ENCODE measurements at places on chromosomes 4 and X.

DNA sequence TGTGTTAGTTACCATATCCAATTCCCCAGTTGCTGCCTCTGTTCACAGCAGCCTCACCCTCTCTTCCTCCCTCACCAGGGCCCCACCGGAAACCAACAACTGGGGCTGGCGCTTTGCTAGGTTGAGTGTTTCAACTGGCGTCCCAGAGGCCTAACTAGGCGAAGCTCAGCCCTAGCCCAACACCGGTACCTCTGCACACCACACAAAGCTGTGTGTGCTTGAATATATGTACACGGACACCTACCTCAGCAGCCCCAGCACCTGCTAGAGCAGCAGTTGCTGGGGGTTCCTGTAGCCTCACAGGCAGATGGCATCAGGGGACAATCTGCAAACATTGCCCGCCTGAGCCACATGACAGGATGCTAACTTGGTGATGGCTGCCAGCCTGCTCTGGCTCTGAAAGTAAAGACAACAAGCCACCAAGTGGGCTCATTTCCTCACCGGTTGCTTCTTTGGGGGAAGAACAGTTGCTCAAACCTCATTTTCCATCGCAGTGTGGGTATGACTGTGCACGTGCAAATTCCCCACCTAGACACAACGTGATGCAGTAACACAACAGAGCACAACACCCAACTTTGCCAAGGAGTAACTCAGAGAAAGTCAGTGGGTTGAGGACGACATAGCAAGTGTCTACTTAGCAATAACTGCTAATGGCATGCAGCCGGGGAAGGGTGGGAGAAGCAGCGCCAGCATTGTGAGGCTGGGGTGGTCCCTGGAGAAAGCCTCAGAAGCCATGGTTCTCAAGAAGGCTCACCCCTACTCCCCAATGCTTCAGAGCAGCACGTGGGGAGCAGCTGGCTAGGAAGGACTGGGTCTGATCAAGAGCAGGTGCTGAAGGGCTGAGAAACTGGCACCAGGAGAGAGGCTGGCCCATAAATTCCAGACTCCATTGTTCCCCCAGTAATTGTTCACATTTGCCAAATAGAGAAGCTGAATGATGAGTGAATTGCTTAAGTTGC lies 139.5 kb downstream of the SH3KBP1 start:
- peak; percentile 68 for DNase-seq

GRCh38 chrX:24668111-24668510 lies 21.0 kb upstream of the PCYT1B start:
- DNase-seq: no peak

- peak; percentile 15 for DNase-seq
Observed at GRCh38 chrX:1542994-1543725, 6.2 kb upstream of the P2RY8 start.

GRCh38 chrX:15471028-15471427 lies 22.1 kb downstream of the PIR start:
- DNase-seq: peak; percentile 61

- DNase-seq: no peak
Observed at GRCh38 chr4:137312257-137312656, 220.0 kb downstream of the PCDH18 start.

- no peak for DNase-seq
Observed at GRCh38 chrX:13022926-13023325, 21.5 kb downstream of the FAM9C start.

DNA sequence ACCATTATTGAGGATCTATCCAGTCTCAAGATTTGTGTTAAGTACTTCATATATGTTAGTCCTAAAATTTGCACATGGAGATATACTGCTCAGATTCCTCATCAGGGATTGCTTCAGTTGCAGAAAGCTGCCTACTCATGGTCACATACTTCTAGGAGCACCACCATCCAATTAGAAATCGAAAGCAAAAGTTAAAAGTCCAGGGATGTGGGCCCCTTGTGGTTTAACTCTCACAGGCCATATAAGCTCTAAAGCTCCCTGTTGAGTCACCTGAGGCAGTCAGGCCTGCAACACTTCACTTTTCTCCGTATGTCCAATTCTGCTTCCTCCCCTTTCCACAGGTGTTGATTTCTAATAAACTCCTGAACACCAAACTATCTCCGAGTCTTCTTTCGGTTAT lies 84.2 kb downstream of the CNOT6L start:
- no peak for DNase-seq

- DNase-seq: no peak
Observed at GRCh38 chr4:135966936-135967335, 1565.4 kb downstream of the PCDH18 start.

DNA sequence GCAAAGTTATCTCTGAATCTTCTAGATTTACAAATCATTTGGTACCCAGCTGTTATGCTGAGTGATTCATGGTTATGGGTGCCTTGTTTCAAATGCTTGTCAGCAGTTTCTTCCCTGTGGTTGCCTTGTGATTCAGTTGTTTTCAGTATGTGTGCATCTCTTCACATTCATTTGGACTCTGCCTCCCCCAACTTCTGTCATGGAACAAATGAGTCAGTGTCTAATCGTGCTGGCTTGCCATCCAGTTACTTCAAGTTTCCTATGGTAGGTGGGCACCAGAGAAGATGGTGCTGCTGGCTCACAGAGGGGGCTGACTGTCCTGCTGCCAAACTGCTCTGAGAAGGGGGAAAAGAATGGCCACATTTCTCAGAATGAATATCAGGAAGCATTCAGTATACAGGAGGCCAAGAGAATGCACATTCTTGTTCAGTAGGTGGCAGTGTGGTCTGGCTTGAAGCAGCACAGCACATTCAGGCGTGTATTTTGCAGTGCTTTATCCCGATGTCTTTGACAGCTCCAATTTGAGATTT lies 260.9 kb downstream of the GLUD2 start:
- peak; percentile 69 for DNase-seq

DNA sequence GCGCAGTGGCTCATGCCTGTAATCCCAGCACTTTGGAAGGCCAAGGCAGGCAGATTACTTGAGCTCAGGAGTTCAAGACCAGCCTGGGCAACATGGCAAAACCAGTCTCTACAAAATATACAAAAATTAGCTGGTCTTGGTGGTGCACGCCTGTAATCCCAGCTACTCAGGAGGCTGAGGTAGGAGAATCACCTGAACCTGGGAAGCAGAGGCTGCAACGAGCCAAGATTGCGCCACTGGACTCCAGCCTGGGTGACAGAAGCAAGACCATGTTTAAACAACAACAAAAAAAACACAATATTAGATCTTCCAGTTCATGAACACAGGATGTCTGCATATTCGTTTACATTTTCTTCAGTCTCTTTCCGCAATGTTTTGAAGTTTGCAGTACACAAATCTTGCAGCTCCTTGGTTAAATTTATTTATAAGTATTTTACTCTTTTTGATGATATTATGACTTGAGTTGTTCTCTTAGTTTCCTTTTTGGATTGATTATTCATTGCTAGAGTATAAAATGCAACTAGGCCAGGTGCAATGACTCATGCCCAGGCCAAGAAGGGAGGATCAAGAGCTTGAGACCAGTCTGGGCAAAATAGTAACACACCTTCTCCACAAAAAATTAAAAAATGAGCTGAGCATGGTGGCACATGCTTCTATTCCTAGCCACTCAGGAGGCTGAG lies 30.4 kb upstream of the ABCG2 start:
- DNase-seq: no peak

DNA sequence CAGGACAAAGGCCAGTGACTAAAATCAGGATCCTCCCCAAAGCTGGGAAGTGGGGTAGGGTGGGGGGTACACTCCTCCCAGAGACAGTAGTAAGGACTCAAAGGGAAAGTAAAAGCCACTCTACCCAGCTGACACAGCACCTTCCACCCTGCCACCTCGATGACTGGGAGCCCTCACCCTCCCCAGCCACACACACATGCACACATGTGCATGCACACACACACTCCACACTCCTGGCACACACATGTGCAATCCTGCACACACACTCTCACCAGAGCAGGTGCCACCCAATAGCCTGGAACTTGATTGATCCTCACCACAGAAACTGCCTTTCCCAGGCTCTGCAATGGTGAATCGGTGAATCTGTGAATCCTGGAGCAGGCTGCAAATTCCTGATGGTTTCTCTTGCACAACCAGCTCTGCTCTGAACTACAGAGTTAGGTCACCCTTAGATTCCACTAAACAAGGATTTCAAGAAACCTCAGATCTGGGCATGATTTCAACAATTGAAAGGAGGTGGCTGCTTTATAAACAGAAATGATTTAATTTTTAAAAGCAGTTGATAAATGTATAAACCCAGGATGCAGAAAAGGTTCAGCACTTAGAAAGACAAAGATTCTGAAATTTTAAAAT lies 21.5 kb downstream of the AMOT start:
- no peak for DNase-seq

DNA sequence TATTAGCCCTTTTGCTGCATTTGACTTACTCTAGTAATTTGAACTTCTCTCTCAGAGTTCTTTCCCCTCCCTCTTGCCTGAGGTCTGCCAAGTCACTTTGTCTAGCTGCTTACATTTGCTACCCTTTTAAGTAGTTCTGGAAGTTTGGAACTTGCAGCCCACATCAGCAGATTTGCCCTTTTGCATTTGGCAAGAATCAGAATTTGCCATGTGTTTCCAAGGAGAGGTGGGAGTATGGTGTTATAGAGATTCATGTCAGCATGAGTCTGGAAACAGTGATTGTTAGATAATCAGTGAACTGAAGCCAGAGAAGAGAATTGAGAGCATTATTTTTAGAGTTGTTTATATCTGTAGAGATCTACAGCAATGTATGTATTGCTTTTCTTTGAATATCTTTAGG lies 52.1 kb downstream of the KLHL34 start:
- no peak for DNase-seq

DNA sequence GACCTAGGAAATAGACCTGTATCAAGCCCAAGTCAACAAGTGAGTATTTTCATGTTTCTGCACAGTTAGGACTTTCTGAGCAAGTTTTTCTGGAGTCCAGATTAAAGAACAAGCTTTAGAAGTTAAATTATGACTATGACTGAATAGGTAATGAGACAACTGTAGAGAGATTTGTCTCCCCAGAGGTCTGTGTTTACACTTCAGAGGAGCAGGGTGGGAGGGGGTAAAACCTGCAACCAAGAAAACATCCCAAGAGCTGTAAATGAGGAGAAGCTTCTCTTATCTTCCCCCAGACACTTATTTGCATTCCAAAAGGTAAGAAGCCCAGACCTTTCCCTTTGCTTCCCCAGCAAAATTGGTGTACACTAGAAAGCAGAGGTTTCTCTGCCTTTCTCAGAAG lies 22.1 kb upstream of the CEP135 start:
- no peak for DNase-seq

DNA sequence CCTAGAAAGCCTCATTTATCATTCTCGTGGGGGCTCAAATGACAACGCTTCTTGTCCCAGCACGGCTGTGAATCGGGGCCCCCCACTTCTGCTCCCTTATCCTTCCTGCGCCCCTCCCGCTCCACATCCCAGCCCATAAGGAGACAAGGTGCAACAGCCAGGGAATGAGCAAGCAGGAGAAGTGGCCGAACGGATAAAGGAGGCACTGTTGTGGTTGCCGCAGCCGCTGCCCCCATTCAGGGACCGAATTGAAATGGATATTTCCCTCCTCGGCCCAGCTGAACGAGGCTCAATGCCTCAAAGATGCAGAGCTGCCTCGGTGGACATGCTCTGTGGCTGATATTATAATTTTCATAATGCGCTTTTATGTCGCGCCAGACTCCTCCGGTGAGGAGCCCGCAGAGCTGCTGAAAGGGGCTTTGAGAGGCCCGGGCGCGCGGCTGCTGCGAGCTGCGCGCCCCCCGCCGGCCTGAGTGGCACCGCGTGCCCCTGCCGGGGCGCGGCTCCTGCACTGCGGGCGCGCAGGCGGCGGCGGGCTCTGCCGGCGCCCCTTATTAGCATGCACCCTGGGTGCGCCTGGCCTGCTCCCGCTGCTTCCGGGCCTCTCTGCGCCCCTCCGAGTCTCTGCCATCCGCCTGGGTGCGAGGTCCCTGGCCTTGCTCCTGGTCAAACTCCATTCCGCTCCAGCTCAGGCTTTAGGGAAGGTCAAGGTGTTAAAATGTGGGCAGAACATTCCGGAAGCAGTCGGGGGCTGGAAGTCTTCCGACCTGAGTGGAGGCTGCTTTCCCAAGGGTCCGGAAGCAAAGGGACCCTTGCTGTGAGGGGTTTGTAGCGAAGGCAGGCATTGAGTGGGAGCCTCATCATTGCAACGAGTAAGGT lies 68.2 kb upstream of the TMEM33 start:
- no peak for DNase-seq

GRCh38 chr4:6951880-6952381 lies 42.3 kb downstream of the TBC1D14 start:
- no peak for DNase-seq

- no peak for DNase-seq
Observed at GRCh38 chr4:6692806-6693205, 872 bp upstream of the S100P start.

DNA sequence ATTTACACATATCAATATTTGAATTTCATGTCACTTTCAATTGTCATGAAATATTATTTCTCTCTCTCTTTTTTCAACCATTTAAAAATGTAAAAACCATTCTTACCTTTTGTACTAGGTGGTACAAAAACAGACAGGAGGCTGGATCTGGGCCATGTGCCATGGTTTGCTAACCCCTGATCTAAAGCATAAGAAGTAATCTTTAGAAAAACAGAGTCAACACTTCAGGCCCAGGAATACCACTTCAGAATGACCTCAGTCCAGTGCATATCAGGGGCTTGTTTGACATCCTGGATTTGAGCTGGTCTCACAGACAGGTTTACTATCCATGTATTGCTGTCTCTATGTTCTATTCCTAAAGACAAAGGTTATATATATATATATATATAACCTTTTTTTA lies 102.5 kb downstream of the DCHS2 start:
- no peak for DNase-seq

DNA sequence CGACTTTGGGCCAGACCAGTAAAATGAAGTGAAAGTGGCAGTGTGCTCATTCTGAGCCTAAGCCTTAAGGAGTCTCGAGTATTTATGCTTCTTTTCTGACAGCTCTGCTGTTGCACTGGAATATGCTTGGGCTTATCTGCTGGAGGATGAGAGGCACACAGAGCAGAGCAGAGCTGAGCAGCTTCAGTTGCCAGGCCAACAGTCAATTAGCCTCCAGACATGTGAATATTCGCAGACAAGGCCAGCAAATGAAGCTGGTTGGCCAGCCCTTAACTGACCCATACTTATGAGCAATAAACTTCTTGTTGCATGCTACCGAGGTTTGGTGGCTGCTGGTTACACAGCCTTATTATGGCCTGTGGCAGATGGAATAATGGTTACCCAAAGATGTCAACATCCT lies 203.0 kb upstream of the GEMIN8 start:
- DNase-seq: no peak

DNA sequence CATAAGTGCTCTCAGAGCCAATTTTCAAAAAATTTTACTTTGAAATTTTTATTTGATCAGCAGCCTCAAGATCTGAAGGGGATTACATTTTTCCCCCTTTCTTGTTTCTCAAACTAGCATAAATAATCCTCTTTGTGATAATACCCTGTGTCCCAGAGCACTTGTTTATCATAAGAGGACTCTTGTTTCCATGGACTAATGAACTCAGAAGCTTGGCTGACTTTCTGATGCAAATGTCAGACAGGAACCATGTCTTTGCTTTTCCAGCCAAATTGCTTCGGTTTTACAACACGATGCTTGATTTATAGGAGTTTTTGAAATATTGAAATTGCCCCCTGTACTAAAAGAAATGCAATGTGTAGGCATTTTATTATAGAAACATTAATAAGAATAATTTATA lies 859.3 kb upstream of the LCORL start:
- no peak for DNase-seq

Measured in stimulated activated CD8-positive, alpha-beta memory T cell treated with anti-CD3 and anti-CD28 coated beads, Interleukin-4, amount 100 ng/mL, for 48 hours (primary cell).